Retina (tissue), 1 donor: ENCODE measurements at places on chromosomes 2 and 18.

DNA sequence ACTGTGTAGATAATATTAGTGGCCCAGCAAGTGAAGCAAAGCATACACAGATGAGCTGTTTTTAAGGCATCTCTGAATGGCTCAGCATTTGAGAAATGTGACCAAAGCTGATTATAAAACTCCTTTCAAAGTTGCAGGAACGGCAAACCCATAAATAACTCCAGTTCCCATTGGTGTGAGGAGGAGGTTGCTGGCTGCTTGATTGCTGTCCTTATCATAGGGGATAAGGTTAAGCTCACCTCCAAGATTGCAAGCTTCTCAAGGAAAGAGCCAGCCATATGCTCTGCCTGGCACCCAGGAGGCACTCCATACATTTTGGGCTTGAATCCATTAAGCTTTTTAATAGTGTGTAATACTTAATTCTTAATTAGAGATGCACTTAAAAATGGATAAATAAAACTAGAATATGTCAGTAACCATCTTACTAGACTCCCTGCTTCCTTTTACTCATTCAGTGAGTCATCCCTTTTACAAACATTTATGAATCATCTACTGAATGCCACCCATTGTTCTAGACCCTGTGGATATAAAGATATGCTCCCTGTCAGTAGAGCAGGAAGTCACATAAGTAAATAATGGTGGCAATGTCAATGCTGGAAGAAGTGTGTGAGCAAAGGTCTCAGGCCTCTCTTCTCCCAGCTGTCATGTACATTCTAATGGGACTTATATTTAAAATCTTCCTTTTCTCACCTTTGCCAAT lies 99.3 kb downstream of the SPATS2L start:
- no peak for DNase-seq

DNA sequence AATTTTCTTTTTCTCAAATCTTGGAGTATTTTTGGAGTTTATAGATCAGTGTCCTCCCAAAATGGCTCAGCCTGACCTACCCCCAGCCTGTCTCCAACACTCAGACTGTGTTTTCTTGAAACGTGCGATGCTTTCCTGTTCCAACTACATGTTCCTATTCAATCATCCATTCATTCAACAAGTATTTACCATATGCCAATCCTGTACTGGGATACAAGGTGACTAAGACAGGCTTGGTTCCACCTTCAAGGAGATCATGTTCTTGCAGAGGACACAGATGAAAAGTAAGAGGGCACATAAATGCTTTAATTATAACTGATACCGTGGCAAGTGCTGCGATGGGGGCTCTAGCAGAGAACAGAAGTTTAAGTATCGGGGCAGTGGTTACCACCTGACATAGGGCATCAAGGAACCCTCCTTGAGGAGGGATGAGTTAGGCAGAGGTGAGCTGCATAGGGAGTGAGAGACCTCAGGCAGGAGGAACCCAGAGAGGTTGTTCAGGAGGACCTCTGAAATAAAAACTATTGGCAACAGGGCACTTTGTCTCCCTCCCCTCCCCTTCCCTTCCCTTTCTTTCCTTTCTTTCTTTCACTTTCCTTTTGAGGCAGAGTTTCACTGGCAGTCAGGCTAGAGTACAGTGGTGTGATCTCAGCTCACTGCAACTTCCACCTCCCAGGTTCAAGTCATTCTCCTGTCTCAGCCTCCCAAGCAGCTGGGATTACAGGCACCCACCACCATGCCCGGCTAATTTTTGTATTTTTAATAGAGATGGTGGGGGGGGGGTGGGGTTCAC lies 469.0 kb downstream of the EPHA4 start:
- no peak for DNase-seq

- DNase-seq: no peak
Measured at GRCh38 chr2:38178556-38179419, 102.8 kb upstream of the CYP1B1 start.

DNA sequence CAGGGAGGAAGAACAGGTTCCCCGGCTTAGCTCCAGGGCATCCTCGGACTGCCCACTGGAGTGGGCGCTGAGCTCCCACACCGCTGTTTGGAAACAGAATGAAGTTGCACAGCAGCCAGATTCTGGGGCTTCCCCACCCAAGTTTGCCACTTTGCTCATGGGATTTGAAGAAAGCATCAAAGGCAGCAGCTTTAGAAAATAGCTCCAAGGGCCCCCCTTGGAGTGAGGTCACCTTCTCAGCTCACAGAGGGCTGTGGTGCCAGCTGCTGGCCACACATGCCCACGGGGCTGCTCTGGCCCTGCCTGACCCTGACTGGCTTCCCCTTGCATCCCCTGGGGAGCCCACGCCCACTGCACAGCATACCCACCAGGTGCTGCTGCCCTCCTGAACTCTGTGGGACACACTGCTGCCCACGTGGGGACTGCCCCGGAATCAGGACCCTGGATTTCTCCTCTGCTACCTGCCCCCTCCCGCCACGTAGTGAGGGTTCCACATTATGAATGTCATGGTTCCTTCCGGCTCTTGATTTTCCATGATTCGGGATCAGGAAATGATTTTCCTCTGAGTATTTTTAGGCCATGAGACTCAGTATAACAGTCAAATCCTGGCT lies 70.3 kb downstream of the TGOLN2 start:
- no peak for DNase-seq

DNA sequence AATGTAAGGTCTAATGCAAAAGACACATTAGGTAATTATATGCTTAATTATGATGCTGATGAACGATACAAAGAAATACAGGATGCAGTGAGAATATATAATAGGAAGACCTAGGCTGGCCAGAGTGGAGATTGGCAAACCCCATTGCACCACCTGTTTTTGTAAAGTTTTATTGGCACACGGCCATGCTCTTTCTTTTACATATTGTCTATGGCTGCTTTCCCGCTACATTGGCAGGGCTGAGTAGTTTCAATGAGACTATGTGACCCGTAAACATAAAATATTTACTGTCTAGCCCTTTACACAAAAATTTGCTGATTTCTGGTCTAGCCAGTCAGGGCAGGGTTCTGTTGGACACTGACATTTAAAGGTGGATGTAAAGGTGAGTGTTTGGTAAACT lies 5.4 kb downstream of the SEC11C start:
- no peak for DNase-seq
